Heart left ventricle (tissue), 16 donors: ENCODE measurements at places on chromosomes 12 and 14. TPM values are rescaled to one million over a fixed set of nuclear protein-coding genes. Genes with fewer than 3 reads are reported as not detected.

Gene STYX
- 10.6 TPM for total RNA-seq

Gene SAMD4A
- 231 TPM for total RNA-seq

Gene NPFF
- not detected for total RNA-seq

Gene SCNN1A
- not detected for total RNA-seq

Gene KCNA5
- 3.5 TPM for total RNA-seq

Gene LPAR5
- 6.6 TPM for total RNA-seq

Gene POU6F1
- total RNA-seq, result 6.3 TPM

Gene TRPV4
- 0.28 TPM for total RNA-seq

Gene TMEM233
- not detected for total RNA-seq

Gene PLEKHG7
- total RNA-seq, result 0.08 TPM

Gene CLEC9A
- total RNA-seq, result 0.22 TPM

Gene GAS2L3
- 13.2 TPM for total RNA-seq

Gene OR5AU1
- total RNA-seq, result not detected

Gene KRT77
- not detected for total RNA-seq

Gene TC2N
- 2.3 TPM for total RNA-seq

Gene CLEC6A
- not detected for total RNA-seq

Gene ACOT6
- not detected for total RNA-seq

Gene TAS2R42
- not detected for total RNA-seq

Gene WIF1
- total RNA-seq, result not detected

Gene HOXC13
- total RNA-seq, result not detected

Gene KRT3
- not detected for total RNA-seq

Gene INTS13
- 19.2 TPM for total RNA-seq

Gene C1S
- 59.2 TPM for total RNA-seq

Gene CELA1
- not detected for total RNA-seq

Gene APOLD1
- total RNA-seq, result 37.8 TPM

Gene SIX1
- total RNA-seq, result not detected

Gene FAM216A
- 7.5 TPM for total RNA-seq

Gene C12orf60
- total RNA-seq, result 3.8 TPM

Gene NEK9
- 94.3 TPM for total RNA-seq

Gene WSCD2
- 0.27 TPM for total RNA-seq

Gene FOXM1
- 13.5 TPM for total RNA-seq

Gene RD3L
- 22.0 TPM for total RNA-seq

Gene FMNL3
- total RNA-seq, result 17.3 TPM

Gene TAS2R43
- not detected for total RNA-seq

Gene CMKLR1
- total RNA-seq, result 7.0 TPM

Gene BCL2L14
- total RNA-seq, result not detected

Gene LRP1-AS
- not detected for total RNA-seq

Gene KRT82
- total RNA-seq, result not detected

Gene RHEBL1
- total RNA-seq, result 0.25 TPM

Gene GLIPR1L2
- 1.8 TPM for total RNA-seq

Gene FAR2
- 2.7 TPM for total RNA-seq

Gene CLEC12A
- total RNA-seq, result 0.20 TPM

Gene TPH2
- total RNA-seq, result 0.17 TPM

Gene NOC4L
- 7.9 TPM for total RNA-seq

Gene KRT79
- total RNA-seq, result not detected

Gene DTD2
- 9.9 TPM for total RNA-seq

Gene KRT6B
- not detected for total RNA-seq

Gene GPR33
- total RNA-seq, result not detected

Gene ZNF385A
- 22.7 TPM for total RNA-seq

Gene KRT72
- total RNA-seq, result not detected

Gene ANAPC7
- total RNA-seq, result 33.0 TPM

Gene VRTN
- not detected for total RNA-seq

Gene TULP3
- 10.0 TPM for total RNA-seq

Gene SPIC
- total RNA-seq, result not detected

Gene CISTR
- total RNA-seq, result 0.68 TPM

Gene TMEM132C
- 0.85 TPM for total RNA-seq

Gene SIX6
- total RNA-seq, result not detected

Gene ERP27
- 0.14 TPM for total RNA-seq

Gene ANO4
- total RNA-seq, result 0.05 TPM
